HTR-8/SVneo (cell line): ENCODE measurements at places on chromosomes 3 and 15.

DNA sequence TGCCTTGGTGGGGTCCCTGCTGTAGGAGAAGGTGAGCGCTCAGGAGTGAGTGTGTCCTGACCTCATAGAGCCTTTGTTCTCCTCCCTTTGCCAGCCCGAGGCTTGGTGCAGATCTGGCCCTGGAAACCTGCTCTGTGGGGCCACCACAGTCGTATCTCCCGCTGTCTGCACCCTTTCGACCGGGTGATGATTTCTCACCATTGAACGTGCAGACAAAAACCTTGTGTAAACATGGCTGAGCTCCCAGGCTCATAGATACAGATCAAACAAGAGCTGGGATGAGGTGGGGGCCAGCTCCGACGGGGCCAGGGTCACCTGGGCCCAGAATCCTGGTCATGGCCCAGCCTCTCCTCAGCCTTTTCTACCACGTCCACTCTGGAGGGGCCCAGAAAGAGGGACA, 34.6 kb upstream of the ESYT3 start:
- no peak for DNase-seq

DNA sequence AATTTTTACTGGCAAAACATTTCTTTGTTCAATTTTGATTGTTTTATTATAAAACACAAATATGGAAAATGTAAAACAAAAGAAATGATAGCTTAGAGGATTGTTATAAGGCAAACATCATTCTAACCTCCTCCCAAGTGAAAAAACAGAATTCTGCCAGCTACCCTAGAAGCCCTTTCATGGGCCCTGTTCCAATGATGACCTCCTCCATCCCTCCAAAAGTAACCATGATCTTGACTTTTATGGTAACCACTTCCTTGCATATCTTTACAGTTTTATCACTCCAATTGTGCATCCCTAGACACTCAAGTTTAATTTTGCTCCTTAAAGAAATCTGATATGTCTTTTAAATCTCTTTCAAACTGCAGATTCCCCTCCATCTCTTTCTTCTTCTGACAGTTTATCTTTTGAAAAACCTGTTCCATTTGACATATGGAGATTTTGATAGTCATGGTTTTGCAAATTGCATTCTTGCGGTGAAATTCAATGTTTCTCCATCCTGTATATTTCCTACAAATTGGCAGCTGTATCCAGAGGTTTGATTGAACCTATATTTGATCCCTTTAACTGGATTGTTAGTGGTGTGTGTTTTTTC, 27.0 kb upstream of the TNFAIP8L3 start:
- DNase-seq = no peak

DNA sequence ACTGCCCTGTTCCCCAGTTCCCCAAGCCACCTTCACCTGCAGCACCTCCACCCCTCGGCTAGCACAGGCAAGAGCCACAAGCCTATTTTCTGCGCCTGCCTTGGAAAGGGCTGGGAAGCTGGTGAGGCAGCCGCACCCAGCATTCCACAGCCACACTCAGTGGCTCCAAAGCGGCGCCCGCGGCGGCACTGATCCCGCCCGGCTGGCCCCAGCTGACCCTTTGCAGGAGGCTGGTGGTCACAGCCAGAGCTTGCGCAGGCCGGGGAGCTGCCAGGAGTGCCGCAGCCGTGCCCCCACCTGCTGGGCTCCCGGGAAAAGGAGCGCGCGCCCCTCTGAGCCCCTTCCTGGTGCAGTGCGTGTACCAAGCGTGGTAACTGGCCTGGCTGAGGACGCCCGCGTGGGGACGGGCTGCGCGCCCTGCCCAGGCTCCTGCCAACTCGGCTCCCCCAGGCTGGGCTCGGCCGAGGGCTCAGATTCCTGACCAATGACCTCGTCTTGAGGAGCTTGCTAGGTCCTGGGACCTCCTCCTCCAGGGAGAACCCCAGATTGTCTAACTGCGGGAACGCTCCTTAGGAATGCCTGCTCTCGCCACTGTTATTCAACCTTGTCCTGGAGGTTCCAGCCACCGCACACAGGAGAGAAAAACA, 13.3 kb downstream of the GRAMD2A start:
- DNase-seq = peak; percentile 80

GRCh38 chr3:151468284-151468917, 7.5 kb upstream of the IGSF10 start:
- DNase-seq = peak; percentile 44

- DNase-seq = no peak
Measured at GRCh38 chr15:51114437-51115119, 19.9 kb upstream of the TNFAIP8L3 start.

GRCh38 chr3:66153481-66154443, 67.0 kb upstream of the SLC25A26 start:
- no peak for DNase-seq

DNA sequence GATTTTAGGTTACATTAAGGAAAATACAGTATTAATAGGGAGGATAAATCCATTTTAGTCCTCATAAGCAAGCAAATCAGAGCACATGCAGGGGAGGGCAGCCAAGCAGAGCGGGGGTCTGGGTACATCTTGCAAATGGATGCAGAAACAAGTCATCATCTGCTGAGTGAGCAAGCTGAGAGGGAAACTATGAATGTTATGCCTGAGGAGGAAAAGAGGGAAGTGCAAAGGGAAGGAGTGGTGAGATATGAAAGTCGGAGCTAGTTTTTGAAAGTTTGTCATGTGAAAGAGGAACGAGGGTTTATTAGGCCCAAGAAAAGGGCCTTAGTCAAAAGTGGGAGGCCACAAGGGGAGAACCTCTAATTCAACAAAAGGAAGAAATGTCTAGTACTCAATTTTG, 15.4 kb downstream of the PTX3 start:
- DNase-seq = no peak

- DNase-seq = peak; percentile 71
Measured at GRCh38 chr15:74835312-74835823, 7.6 kb downstream of the ULK3 start.

- no peak for DNase-seq
Measured at GRCh38 chr15:98416222-98416855, 232.0 kb upstream of the IGF1R start.

GRCh38 chr3:72345980-72346379, 502.3 kb downstream of the SHQ1 start:
- DNase-seq = no peak

GRCh38 chr15:31341496-31342195, 15.0 kb downstream of the KLF13 start:
- no peak for DNase-seq

DNA sequence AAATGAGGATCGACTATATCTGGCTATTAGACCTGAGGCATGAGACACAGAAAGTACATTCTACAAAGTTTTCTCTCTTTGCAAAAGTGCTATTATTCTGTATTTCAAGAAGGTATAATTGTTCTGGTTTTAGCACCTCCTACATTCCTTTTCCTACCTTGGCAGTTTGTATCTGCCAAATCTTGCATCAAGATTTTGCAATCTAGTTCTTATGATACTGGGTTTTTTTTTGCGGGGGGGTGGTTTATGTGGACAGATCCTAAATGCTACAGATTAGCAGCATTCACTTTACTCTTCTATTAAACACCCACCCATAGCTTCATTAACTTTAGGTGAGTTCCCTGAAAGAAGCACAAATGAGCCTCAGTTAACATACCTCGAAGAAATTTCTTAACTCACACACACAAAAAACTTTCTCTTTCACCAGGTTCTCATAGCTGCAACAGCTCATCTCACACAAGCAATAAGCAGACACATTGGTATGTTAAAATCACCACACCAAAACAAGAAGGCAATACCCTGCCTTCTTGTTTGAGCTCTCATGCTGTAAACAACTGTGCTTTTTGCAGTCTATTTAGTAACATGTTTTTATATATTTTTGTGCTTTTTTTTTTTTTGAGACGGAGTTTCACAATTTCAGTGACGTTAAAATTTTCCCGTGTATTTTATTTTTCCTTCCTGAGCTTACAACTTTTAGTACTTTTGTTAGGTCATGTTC, 73.0 kb upstream of the VGLL4 start:
- DNase-seq = no peak

GRCh38 chr3:141367038-141367730, 1.1 kb upstream of the ZBTB38 start:
- DNase-seq = peak; percentile 46
